ENCODE measurements at places on chromosomes 4 and X. TPM values are rescaled to one million over a fixed set of nuclear protein-coding genes. Genes with fewer than 3 reads are reported as not detected.
A peak's percentile ranks its signal among the peaks of the same experiment; 100 is the strongest.

- no peaks in the 10 kb centered on the region for H3K27me3 ChIP-seq
- H3K4me1 ChIP-seq = no peaks in the 10 kb centered on the region
- no peak overlapping the region for H3K27ac ChIP-seq
Observed at GRCh38 chr4:107699466-107700206, 20.4 kb downstream of the PAPSS1 start.

DNA sequence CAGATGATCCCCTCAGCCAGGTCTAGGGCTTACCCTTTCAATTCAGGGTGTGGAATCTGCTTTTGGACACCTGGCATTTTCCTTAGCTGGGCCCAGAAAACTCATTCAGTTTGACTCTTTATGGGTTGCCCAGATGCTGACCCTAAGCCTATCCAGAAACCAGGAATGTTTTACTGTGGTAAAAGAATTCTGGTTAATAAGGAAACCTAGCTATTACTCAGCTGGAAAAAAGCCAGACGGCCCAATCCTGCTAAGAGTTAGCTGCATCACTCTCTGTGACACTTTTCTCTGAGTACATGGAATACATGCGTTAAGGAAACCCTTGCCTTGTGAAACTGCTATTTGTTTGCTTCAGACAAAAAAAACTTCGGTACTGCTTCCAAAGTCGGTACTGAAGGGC lies 28.0 kb downstream of the ING2 start:
- DNase-seq = no peak
- H3K27me3 ChIP-seq = no peaks in the 10 kb centered on the region
- no peak overlapping the region for H3K4me3 ChIP-seq
- H3K4me1 ChIP-seq = no peaks in the 10 kb centered on the region

GRCh38 chrX:71095981-71096759 lies 519 bp downstream of the FOXO4 start:
- DNase-seq = no peak
- peaks cover 27% of the 10 kb centered on the region for H3K4me1 ChIP-seq
- H3K27ac ChIP-seq = peak overlapping the region; percentile 67
- peak overlapping the region; percentile 49 for H3K4me3 ChIP-seq
- H3K27me3 ChIP-seq = no peaks in the 10 kb centered on the region
- no peaks in the 10 kb centered on the region for H3K36me3 ChIP-seq

Gene GPAT3
- total RNA-seq = 3.6 TPM

Gene SRPK3
- total RNA-seq = not detected

- H3K27me3 ChIP-seq = no peaks in the 10 kb centered on the region
- H3K4me1 ChIP-seq = no peaks in the 10 kb centered on the region
- H3K4me3 ChIP-seq = no peak overlapping the region
- H3K27ac ChIP-seq = no peak overlapping the region
- no peak for DNase-seq
- H3K36me3 ChIP-seq = no peaks in the 10 kb centered on the region
Observed at GRCh38 chrX:650811-651210, 20.2 kb downstream of the SHOX start.

DNA sequence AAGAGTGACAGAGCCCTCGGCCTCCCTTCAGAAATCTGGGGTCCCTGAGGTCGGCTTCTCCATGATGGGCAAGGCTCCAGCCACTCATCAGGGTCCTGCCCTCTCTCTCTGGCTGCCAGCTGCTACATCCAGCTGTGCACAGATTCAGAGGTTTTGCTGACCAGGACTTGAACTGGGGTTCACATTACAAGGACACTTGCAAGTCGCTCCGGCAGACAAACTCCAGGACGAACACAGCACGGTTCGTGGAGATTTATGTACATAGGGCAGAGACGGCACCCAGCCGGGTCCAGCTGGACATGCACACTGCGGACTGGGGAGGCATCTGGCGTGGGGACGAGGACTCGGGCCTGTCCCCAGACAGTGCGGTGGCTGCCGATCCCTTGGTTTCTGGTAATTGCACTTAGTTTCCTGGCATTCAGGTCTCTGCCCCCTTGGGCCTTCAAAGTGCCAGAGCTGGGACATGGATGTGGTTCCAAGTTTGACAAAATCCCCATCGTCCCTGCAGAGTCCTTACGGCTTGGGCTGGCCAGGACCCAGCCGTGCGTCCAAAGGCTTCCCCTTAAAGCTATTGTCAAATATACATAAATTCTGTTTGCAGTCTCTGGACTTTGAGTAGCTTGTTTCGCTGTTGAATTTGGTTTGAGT lies 6.2 kb upstream of the C4orf50 start:
- no peaks in the 10 kb centered on the region for H3K36me3 ChIP-seq
- no peak for DNase-seq
- no peak overlapping the region for H3K27ac ChIP-seq
- H3K27me3 ChIP-seq = no peaks in the 10 kb centered on the region
- H3K4me1 ChIP-seq = no peaks in the 10 kb centered on the region

Gene SLC7A11
- 15.8 TPM for total RNA-seq

GRCh38 chr4:48212165-48212564 lies 57.5 kb downstream of the TEC start:
- H3K27me3 ChIP-seq = no peaks in the 10 kb centered on the region
- no peak overlapping the region for H3K27ac ChIP-seq
- H3K36me3 ChIP-seq = no peaks in the 10 kb centered on the region
- DNase-seq = no peak
- no peaks in the 10 kb centered on the region for H3K4me1 ChIP-seq
- H3K4me3 ChIP-seq = no peak overlapping the region

Gene NAP1L2
- not detected for total RNA-seq

GRCh38 chr4:38094419-38094818 lies 134.2 kb downstream of the PTTG2 start:
- H3K27ac ChIP-seq = no peak overlapping the region
- peak; percentile 73 for DNase-seq
- H3K4me1 ChIP-seq = no peaks in the 10 kb centered on the region
- no peak overlapping the region for H3K4me3 ChIP-seq
- no peaks in the 10 kb centered on the region for H3K27me3 ChIP-seq

Gene ART3
- 26.3 TPM for total RNA-seq

GRCh38 chrX:101450961-101451360 lies 34.3 kb upstream of the ARMCX4 start:
- peaks cover 8% of the 10 kb centered on the region for H3K4me1 ChIP-seq
- peaks cover 5% of the 10 kb centered on the region for H3K36me3 ChIP-seq
- no peak overlapping the region for H3K4me3 ChIP-seq
- peak; percentile 11 for DNase-seq

DNA sequence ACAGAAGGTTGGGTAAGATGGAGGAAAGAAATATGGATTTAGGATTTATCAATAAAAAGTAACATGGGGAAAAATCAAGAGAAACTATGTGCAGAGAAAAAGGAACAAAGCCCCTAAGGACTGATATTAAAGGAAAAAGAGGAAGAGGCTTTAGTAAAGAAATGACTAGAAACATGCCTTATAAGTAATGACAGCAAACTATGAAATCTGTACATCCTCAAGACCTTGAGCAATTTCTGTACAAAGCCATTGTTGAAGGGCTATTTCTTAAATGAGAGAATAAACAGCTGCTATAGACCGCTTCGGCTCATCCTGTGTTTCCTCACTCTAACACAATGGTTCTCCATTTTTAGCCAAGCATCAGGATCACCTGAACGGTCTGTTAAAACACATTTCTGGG lies 180.3 kb upstream of the ATOH1 start:
- no peaks in the 10 kb centered on the region for H3K27me3 ChIP-seq
- no peaks in the 10 kb centered on the region for H3K36me3 ChIP-seq
- no peak overlapping the region for H3K27ac ChIP-seq
- DNase-seq = no peak
- no peak overlapping the region for H3K4me3 ChIP-seq

GRCh38 chr4:57689693-57690205 lies 579.6 kb upstream of the IGFBP7 start:
- no peaks in the 10 kb centered on the region for H3K4me1 ChIP-seq
- no peak overlapping the region for H3K4me3 ChIP-seq
- DNase-seq = no peak
- H3K36me3 ChIP-seq = no peaks in the 10 kb centered on the region
- H3K27me3 ChIP-seq = no peaks in the 10 kb centered on the region

- no peaks in the 10 kb centered on the region for H3K27me3 ChIP-seq
- peak overlapping the region; percentile 84 for H3K27ac ChIP-seq
- peak overlapping the region; percentile 50 for H3K4me3 ChIP-seq
Observed at GRCh38 chrX:52262195-52262546, 77.5 kb downstream of the MAGED4 start.

DNA sequence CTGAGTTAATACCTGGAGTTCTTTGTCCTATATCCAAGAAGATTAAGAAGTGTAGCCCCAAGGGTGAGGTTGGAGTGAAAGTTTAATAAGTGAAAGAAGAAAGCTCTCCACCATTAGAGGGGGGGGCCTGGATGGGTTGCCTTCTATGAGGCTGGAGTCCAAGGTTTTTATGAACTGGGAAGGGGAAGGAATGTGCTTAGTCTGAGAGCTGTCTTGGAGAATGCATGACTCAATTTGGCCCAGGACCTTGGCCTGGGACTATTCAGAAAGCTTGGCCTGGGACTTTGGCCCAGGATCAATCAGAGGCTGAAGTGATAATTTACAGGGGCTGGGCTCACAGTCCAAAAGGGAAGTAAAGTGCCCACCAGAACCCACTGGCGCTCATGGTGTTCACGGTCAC lies 1049.0 kb upstream of the GRIA3 start:
- H3K4me3 ChIP-seq = no peak overlapping the region
- H3K4me1 ChIP-seq = no peaks in the 10 kb centered on the region
- H3K36me3 ChIP-seq = no peaks in the 10 kb centered on the region
- DNase-seq = no peak
- no peaks in the 10 kb centered on the region for H3K27me3 ChIP-seq

DNA sequence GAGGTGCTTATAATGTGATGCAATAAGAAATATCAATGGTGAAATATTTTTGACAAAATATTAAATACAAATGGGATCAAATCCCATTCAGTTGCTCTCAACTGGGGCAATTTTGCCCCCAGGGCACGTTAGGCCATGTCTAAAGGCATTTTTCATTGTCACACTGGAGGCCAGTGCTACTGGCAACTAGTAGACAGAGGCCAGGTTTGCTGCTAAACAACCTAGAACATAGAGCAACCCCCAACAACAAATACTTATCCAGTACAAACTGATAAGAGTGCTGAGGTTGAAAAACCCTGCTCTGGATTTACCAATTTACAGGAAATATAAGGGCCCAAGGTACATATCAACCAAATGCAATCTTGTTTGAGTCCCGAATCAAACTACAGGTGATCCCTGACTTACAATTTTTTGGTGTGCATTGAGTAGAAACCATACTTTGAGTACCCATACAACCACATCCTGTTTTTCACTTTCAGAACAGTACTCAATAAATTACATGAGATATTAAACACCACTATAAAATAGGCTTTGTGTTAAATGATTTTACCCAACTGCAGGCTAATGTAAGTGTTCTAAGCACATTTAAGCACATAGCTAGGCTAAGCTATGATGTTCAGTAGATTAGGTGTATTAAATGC lies 237.5 kb downstream of the HNRNPD start:
- H3K36me3 ChIP-seq = no peaks in the 10 kb centered on the region
- no peaks in the 10 kb centered on the region for H3K27me3 ChIP-seq
- DNase-seq = no peak
- H3K4me1 ChIP-seq = no peaks in the 10 kb centered on the region
- H3K27ac ChIP-seq = no peak overlapping the region

GRCh38 chrX:111387470-111388070 lies 24.4 kb downstream of the DCX start:
- H3K4me3 ChIP-seq = no peak overlapping the region
- H3K4me1 ChIP-seq = no peaks in the 10 kb centered on the region
- no peak overlapping the region for H3K27ac ChIP-seq
- no peaks in the 10 kb centered on the region for H3K36me3 ChIP-seq
- DNase-seq = no peak

- H3K36me3 ChIP-seq = no peaks in the 10 kb centered on the region
- no peak overlapping the region for H3K27ac ChIP-seq
- peak overlapping the region; percentile 49 for H3K4me3 ChIP-seq
- H3K27me3 ChIP-seq = peaks cover 12% of the 10 kb centered on the region
Observed at GRCh38 chr4:80265571-80266252, 752 bp upstream of the FGF5 start.

Gene KIT
- 4.6 TPM for total RNA-seq

Gene GAGE12F
- total RNA-seq = not detected

GRCh38 chr4:55016131-55016530 lies 109.3 kb downstream of the KDR start:
- no peak overlapping the region for H3K4me3 ChIP-seq
- DNase-seq = no peak
- H3K36me3 ChIP-seq = no peaks in the 10 kb centered on the region
- H3K4me1 ChIP-seq = no peaks in the 10 kb centered on the region
- no peak overlapping the region for H3K27ac ChIP-seq
- no peaks in the 10 kb centered on the region for H3K27me3 ChIP-seq

DNA sequence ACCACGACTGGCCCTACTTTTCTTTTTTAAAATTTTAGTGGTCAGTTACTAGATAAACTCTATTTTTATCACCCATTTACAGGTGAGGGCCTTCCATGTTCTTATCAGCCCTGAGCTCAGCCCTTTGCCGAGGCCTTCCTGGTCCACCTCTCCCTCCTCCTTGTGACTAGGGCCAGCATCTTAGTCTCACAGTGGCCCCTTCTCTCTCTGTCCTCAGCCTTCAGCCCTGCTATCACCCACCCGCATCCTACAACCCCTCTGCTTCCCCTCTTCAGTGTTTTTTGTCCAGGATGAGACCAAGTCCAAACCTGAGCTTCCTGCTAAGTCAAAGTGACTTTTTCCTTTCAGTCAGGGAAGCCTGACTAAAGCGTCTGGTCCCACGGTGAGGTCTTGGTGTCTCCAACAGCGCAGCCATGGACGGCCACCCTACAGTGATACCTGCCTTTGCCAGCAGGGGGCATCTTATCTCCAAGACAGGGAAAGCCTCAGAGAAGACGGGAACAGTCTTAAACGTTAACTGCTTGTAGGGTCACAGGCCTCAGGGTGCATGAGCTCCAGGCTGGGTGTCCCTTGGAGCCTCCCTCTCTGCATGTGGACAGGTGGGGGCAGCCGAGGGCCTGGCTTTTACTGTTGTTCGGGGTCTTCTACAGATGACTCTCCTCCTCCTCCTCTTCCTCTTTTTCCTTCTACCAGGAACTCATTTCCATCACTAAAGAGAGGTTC lies 11.7 kb upstream of the GAGE10 start:
- DNase-seq = peak; percentile 76
- H3K27me3 ChIP-seq = no peaks in the 10 kb centered on the region
- no peaks in the 10 kb centered on the region for H3K4me1 ChIP-seq
- no peak overlapping the region for H3K4me3 ChIP-seq

Gene F11
- total RNA-seq = not detected

- H3K27me3 ChIP-seq = no peaks in the 10 kb centered on the region
- H3K4me1 ChIP-seq = no peaks in the 10 kb centered on the region
- no peaks in the 10 kb centered on the region for H3K36me3 ChIP-seq
- no peak overlapping the region for H3K4me3 ChIP-seq
- H3K27ac ChIP-seq = no peak overlapping the region
Observed at GRCh38 chr4:76035141-76035540, 729 bp downstream of the CXCL11 start.

DNA sequence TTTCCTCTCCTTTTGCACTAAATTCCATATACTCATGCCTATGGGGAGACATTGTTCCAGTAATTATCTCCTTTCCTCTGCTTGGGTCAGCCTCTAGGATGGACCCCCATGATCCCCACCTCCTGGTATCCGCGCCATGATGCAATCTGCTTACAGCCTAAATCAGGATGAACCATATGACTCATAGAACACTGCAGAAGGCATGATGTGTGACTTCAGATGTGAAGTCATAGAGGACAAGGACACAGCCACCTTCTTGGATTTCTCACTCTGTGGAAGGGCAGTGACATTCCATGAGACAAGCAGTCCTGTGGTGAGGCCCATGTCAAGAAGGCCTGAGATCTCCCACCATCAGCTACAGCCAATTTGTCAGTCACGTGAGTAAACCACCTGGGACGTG lies 9.0 kb upstream of the TMEM144 start:
- DNase-seq = no peak
- no peaks in the 10 kb centered on the region for H3K27me3 ChIP-seq
- no peak overlapping the region for H3K4me3 ChIP-seq
- H3K4me1 ChIP-seq = no peaks in the 10 kb centered on the region
- H3K36me3 ChIP-seq = no peaks in the 10 kb centered on the region

Gene ASB12
- total RNA-seq = not detected

Gene ETDB
- not detected for total RNA-seq

Data from stomach (tissue), 19 donors.